Right renal pelvis (tissue), 4 donors: ENCODE measurements at places on chromosomes 6 and 20.
A peak's percentile ranks its signal among the peaks of the same experiment; 100 is the strongest.

DNA sequence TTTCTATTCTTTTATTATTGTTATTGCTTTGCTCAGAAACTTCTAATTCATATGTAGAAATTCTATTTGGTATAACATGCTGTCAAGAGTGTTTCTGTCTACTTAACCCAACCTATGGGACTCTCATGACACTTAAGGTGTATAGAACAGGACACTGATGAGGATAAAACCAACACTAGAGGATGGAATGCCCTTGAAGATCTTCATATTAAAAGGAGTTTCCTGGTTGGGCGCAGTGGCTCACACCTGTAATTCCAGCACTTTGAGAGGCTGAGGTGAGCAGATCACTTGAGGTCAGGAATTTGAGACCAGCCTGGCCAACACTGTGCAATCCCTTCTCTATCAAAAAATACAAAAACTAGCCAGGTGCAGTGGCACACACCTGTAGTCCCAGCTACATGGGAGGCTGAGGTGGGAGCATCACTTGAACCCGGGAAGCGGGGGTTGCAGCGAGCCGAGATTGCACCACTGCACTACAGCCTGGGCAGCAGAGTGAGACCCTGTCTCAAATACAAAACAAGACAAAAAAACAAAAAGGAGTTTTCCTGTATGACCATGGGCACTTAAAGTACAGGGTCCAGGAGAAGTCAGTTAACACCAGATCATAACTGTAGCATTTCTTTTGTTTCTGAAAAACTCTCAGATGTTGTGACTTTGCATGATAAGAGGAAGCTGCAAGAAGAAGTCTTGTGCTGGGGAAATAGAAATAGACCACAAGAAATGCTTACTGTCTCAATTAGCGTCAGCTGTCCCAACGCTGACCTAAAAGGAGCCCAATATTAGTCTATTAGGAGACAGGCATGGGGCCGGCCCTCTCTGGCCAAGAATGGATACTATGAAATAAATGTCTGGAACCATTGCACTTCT, 38.9 kb upstream of the CD2AP start:
- DNase-seq = no peak

GRCh38 chr6:26412228-26412627, 10.2 kb downstream of the BTN3A1 start:
- DNase-seq = no peak

DNA sequence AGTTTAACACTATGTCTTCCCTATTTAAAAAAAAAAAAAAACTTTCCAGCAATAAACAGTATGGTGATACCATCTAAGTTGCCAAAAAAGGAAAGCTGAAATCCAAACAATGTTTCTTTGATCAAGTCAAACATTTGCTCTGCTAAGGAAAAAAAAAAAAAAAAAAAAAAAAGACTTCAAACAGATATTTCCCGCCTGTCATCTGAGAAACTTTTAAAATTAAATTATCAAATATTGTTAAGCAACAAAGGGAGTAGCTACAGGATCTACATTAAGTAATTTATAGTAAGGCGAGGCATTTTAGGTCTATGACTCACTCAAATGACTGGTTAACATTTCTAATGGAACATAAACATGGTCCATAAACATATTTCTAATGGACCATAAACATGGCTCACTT, 121.2 kb downstream of the DST start:
- no peak for DNase-seq

GRCh38 chr6:139568956-139569538, 194.6 kb upstream of the CITED2 start:
- no peak for DNase-seq

DNA sequence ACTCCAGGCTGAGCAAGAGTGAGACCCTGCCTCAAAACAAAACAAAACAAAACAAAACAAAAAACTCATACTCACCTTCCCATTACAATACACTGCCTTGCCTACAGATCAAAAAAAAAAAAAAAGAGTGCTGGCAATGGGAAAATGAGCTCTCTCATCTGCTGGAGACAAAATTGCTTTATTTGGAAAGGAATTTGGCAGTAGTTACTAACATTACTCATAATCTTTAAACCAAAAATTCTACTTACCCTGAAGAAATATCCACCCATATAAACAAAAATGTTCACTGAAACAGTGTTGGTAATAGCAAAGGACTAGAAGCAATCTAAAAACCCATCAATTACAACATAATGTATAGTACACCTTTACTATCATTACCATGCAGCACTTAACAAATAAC, 120.4 kb downstream of the RNGTT start:
- DNase-seq = no peak

DNA sequence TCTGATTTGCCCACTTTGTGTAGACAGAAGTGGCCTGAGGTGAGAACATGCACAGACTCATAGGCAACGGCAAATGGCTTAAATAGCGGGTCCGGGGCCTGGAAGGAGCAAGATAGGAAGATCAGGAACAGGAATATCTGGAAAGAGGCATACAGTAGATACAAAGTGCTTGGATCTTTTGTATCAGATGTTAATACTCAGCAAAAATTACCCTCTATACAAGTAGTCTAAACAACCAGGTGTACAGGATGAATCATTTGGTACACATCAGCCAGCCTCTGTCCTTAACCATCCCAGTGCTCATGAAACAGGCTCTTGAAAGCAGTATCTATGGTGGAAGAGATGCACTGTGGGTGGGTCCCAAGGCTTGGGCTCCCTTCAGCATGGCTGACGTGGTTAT, 28.9 kb upstream of the HLA-C start:
- DNase-seq = no peak

GRCh38 chr20:52313341-52313963, 121.9 kb upstream of the ZFP64 start:
- peak; percentile 54 for DNase-seq

- no peak for DNase-seq
Observed at GRCh38 chr6:168243812-168244376, 75.7 kb downstream of the DACT2 start.

DNA sequence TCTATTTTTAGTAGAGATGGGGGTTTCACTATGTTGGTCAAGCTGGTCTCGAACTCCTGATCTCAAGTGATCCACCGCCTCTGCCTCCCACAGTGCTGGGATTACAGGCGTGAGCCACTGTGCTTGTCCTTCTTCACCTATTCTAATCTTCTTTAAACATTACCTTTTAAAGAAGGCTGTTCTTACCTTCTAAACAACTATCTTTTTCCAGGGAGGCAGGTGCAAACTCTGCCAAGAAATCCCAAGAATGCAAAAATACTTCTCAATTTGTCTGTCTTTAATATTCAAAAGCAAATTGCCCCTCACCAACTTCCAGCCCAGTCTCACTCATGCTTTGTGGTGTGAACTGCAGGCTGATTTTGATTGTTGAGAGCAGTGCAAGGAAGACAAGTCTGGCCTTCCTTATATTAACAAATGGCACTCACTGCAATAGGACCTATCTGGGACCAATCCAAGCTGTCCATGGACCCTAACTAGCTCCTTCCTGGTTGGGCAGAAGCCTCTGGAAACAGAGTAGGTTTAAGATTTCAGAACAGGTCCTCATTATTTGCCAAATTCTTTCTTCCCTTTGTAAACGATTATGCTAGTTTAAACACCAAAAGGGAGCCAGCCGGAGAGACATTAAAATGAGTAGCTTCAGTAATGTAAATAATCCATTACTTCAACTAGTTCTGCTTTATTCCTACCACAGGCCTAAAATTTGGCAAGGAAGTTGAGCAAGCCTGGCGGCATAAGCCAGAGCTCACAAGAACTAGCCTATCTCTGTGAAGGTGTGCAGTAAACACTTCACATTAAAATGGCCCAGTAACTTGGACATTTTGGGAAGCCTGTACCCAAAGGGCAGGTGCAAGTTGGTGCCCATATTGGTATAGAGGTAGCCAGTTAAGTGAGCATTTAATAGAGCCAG, 1.6 kb downstream of the SCAND1 start:
- DNase-seq = no peak

DNA sequence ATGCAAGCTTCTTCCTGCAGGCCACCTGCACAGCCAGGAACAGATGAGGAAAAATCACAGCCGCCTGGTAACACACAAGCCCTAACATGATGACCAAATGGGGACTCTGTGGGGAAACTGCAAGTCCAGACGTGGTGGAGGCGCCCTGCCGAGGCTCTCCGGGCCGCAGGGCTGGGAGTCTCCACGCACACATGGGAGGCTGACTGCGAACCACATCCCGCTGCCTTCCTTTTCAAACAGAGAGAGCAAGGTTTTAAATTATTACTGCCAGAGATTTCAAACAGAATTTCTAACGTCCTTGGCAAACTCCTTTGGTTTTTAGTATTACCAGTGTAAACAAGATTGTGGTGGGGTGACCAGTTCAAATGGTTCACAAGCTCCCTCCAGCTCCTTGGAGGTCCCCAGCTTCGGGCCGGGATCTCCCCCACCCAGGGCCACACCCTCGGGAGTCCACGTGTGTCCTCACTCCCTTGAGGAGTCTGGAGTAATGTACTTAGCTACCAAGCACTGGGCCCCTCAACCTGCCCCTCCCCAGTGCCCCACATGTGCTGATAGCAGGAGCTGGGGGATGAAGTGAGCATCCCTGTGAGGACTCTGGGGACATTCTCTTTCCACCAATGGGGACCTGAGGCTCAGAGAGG, 252.7 kb downstream of the TAF4 start:
- no peak for DNase-seq

- no peak for DNase-seq
Observed at GRCh38 chr6:24919056-24919892, 16.5 kb downstream of the RIPOR2 start.
